ENCODE measurements at places on chromosomes 2 and 18. TPM values are rescaled to one million over a fixed set of nuclear protein-coding genes. Genes with fewer than 3 reads are reported as not detected.

DNA sequence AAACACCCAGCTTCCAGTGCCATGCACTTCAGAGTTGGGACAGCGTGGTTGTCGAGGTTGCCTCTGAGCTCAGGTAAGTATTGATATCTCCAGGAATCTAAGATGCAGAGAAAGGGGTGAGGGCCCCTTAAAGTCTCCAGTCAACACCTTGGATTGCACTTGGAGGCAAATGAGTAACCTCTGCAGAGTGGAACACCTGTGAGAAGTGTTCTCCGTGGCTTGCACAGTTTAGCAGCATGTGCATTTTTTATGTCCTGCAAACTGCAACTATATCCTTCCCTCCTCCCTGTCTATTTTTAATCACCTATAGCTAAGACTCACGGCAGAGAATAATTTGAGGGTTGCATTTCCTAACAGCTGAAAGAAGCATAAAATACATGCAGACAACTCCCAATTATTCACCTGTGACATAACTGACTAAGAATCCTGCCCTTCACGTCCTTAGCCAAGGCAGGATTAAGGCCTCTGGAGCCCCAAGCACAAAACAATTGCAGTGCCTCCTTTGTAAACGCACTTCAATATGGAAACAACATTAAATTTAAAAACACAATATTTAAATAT, 1.6 kb upstream of the ZNF385B start:
- no peak for DNase-seq

The MYCN gene
- 19.6 TPM for total RNA-seq

DNA sequence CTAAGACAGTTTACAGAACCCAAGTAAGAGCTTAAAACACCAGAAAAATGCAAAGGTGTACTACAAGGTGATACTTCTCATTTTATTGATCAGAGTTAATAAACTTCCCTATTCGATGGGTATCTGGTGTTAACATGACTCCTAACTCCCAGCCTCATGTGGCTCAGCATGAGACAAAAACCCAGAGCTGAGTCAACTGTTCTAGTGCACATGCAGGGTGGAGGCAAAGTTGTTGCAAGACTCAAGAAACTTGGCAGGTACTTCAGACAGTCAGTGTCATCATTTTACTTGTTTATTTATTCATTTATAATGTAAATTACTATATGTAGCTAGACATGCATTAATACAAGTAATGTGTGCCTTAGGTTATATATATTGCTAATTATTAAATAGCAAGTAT, 216.6 kb upstream of the DSEL start:
- no peak for DNase-seq

DNA sequence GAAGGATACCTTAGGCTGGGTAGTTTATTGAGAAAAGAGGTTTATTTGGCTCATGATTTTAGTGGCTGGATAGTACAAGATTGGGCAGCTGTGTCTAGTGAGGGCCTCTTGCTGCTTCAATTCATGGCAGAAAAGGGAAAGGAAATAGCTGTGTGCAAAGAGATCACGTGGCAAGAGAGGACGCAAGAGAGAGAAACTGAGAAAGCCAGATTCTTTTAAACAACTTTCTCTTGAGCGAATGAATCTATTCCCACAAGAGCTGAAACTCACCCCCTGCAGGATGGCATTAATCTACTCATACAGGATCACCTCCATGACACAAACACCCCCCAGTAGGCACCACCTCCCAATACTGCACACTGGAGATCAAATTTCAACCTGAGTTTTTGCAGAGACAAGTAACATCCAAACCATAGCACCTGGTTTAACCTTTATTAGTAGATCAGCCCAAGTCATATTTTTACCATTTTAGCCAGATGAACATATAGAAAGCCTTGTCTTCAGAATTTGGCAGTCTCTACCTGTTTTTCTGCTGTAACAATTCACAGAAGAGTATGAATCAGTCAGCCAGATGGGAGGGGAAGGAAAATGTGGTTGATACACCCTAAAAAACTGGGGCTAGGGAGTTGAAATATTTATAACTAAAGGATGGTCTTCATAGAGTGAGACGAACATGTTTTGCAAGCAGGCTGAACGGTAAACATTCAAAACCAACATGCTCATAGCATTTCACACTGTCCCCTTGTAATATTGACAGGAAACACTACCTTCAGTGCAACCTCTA, 73.9 kb upstream of the NCKAP5 start:
- DNase-seq, result no peak

DNA sequence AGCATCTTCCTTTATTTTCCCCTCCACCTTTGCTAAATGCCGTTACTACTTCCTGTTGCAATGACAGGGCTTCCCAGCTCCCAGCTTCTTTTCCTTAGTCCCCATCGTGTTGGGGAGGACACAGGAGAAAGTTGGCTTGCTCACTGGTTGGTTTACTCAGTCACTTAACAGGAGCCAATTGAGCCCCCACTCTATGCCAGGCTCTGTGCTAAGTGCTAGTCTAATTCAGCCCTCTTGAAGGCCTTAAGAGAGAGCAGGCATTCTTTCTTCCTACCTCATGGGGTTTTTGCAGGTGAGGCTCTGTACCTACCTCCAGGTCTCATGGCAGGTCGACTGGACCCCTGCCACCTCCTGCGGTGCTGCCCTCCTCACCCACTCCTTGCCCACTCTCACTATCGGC, 20.1 kb downstream of the TANC1 start:
- DNase-seq, result no peak

GRCh38 chr18:49431165-49431962, 29.1 kb downstream of the DYM start:
- peak; percentile 51 for DNase-seq

DNA sequence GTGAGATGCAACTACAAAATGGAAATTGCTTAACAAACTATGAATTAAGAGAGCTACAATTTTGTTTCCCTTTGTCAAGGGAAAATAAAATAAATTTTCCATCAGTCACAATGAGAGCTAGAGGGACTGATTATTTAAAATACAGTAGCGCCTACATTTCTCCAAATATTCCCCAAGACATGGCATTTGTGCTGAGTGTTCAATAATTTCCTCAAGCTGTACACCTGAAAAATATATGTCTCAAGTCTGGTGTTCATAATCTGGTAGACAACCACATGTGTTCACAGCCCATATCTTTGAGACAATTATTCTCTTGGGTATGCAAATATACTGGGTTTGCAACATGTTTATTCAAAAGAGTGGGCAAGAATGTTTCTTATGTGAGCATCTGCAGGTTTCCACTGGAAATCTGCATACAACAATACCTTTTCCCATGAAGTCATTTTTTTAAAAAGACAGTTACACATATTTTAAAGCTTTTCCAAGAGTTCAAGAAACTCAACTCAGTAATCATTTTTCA, 240.1 kb upstream of the VRK2 start:
- DNase-seq, result no peak

GRCh38 chr2:129731907-129732629, 247.4 kb upstream of the RAB6C start:
- no peak for DNase-seq

DNA sequence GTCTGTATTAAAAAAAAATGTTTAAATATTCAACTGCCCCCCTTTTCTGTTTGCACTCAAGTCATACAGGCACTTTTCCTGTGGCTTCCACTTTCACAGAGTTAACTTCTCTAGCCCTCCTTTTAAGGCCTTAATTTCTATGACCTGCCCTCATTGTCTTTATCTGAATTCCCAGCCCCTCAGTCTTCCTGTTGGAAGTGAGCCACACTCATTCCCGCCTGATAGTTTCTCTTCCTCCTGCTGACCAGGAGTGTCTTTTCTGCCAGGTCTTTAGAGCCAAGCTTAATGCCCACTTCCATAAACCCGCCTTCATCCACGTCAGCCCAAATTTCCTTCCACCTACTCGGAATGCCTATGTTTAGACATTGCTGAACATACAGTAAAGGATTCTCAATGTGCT, 10.5 kb downstream of the COPS8 start:
- peak; percentile 93 for DNase-seq

DNA sequence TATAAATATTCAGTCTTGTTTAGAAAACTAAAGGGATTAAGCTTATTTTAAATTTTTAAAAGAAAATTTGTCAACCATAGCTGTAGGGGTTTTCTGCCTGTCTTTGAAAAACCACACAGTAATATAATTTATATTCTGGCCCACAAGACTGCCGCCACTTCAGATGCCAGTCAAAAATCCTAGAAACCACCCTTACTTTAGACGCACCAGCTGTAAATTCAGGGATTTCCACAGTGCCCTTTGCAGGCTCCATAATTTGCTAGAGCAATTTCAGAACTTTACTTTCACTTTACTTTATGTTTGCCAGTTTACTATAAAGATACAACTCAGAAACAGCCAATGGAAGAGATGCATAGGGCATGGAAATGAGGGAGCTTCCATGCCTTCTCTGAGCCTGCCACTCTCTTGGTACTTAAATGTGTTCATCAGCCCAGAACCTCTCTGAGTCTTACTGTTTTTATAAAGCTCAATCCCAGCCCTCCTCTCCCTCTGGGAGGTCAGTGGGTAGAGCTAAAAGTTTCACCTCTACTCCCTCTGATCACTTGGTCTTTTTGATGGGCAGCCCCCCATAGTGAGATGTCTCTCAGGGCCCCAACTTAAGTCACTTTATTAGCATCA, 63.3 kb downstream of the KYNU start:
- no peak for DNase-seq

GRCh38 chr18:39599251-39599650, 2033.7 kb upstream of the CELF4 start:
- no peak for DNase-seq

The SERPINB13 gene
- not detected for total RNA-seq

- DNase-seq, result no peak
Measured at GRCh38 chr2:226355600-226355999, 444.0 kb downstream of the IRS1 start.

DNA sequence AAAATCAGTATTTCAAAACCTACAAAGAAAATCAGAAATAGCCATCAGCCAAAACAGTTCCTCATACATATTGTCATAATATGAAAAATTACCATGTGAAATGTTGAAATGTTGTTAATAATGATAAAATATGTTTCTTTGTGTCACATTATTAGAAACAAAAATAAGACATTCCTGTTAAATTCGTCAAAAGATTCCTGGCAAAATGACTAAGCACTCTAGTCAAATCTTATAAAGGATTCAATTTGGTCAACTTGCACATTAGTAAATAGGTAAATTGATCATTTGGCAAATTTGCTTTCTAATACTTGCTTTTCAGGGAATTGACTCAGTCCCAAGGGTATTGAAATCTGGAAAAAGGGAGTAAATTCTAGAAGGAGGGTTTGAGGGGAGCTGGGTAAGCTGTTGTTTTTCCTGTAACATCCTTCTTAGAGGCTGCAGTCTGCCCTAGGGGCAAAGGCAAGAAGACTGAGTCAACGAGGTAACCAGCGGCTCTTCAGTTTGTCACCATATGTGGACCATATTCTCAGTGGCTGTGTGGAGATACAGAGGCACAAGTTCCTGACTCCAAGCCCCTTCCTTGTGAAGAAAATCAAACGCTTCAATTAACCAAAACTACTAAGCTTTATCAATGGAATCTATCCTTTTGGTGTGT, 482.3 kb downstream of the TNS1 start:
- DNase-seq, result no peak

GRCh38 chr18:6056171-6056910, 161.0 kb upstream of the TMEM200C start:
- DNase-seq, result peak; percentile 70

- DNase-seq, result no peak
Measured at GRCh38 chr2:150495993-150496627, 8.6 kb upstream of the RND3 start.

- DNase-seq, result no peak
Measured at GRCh38 chr2:231479455-231479854, 15.2 kb upstream of the NCL start.

GRCh38 chr18:80187956-80188642, 59.2 kb downstream of the PARD6G start:
- DNase-seq, result no peak

The PSMA8 gene
- not detected for total RNA-seq

The HYCC2 gene
- 13.6 TPM for total RNA-seq

DNA sequence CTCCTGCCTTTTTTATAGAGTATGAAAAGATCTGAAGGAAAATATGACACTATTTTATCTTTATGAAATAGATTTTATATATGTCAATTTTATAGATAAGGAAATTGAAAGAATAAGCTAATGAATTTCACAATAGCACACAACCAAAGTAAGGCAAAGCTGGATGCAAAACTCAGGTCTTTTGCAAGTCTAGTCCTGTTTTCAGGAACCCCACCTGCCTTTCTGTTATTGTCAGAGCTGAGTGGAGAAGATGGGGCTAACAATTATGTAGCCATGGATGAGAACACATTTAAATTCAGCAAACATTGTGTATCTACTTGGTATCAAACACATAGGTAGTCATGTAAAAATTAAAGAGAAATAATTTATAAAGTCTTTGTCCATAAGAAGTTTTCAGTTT, 161.5 kb upstream of the ZEB2 start:
- DNase-seq, result no peak

DNA sequence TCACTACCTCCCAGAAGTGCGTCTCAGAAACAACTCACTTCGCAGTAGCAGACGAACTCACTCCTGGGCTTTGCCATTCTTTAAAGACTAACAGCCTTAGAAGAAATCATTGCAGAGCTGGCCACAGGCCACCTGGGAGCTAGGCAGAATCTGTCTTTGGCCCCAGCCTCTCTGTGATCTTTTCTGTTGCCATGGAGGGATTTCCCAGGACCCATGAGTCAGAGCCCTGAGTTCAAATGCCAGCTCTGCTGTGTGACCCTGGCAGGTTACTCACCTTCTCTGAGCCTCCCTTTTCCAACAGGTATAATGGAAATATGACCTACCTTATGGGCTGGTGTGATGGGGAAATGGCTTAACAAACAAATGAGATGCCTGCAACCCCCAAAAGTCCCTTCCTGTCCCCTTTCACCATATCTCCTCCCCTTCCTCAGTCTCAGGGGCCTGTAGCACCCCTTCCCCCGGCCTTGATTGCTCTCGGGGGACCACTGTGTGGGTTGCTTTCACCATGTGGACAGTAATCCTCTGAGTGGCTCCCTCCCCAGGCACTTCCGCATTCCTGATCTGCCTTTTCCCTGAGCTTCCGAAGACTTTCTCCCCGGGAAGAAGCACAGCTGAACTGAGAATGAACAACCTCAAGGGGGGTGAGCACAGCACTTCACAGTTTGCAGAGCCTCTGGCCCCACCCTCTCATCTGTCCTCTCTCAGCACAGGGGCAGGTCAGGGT, 34.0 kb upstream of the SLC66A3 start:
- no peak for DNase-seq

Data from dermis blood vessel endothelial cell (primary cell).